Activated naive CD8-positive, alpha-beta T cell treated with anti-CD3 and anti-CD28 coated beads, Interleukin-2, amount 10 ng/mL, durations not matched to agents 7 days and 5 days (primary cell): ENCODE measurements at places on chromosomes 1 and 21. TPM values are rescaled to one million over a fixed set of nuclear protein-coding genes. Genes with fewer than 3 reads are reported as not detected.

DNA sequence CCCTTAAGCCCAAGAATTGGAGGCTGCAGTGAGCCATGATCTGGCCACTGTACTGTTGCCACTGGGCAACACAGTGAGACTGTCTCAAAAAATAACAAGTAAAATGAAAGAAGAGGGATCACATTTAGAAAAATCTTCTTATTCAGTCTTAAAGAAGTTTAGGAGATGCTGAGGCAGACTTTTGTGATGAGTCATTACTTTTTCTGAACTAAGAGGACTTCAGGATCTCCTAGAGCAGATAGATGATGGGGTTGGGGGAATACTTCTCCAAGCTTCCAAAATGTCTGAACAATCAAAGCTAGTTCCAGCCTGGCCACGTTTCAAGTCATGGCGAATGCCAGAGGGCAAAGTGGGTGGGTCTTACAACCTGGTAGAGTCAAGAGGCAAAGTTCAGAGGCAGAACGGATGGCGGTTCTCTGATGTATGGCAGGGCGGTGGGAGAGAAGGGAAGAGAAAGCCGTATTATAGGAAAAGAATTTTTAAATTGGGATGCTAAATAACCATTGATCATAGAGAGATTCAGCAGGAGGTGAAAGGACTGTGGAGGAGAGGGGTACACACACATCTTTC, 2.1 kb upstream of the CIART start:
- DNase-seq, result no peak

DNA sequence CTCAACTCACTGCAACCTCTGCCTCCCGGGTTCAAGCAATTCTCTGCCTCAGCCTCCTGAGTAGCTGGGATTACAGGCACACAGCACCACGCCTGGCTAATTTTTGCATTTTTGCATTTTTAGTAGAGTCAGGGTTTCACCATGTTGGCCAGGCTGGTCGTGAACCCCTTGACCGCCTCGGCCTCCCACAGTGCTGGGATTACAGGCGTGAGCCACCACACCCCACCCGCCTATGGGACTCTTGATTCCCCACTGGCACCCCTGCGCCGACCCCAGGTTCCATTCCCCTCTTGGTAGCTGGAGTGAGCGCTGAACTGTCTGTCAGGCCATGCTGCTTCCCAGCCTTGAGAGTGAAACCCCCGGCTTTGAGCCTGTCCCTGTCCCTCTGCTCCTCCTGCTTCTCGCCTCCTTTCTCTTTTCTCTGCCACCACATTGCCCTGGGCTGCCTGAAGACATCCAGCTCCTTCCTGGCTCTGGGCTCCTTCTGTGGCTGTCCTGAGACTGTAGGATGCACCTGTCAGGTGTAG, 48.8 kb downstream of the IER5 start:
- no peak for DNase-seq

DNA sequence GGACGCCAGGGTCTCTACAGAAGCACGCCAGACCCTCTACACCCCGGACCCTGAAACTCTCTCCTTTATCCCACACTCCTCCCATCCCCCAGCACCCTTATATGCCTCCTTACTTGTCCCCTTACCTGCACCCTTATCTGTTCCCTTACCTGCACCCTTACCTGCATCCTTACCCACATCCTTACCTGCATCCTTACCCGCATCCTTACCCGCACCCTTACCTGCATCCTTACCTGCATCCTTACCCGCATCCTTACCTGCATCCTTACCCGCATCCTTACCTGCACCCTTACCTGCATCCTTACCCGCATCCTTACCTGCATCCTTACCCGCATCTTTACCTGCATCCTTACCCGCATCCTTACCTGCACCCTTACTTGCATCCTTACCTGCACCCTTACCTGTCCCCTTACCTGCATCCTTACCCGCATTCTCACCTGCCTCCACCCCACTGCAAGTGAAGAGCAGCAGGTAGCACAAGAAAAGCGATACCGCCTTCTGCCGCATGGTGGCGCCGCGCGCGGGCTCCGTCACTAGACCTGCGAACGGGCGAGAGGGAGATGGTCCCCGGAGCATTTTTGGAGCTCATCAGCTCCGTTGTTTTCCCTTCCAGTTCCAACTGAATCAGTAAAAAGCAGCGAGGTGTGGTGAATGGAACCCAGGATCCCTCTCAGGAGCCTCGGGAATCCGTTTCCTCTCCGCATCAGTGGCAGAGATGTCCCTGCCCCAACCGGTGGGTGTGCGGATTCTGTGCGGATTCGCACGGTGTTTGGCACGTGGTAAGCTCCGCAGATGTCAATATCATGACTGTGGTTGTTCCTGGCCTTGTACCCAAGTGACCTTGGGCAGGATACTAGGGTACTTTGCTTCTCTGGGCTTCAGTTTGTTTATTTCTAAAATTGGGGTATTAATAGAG, 2.9 kb downstream of the IFI6 start:
- DNase-seq, result peak; percentile 92

DNA sequence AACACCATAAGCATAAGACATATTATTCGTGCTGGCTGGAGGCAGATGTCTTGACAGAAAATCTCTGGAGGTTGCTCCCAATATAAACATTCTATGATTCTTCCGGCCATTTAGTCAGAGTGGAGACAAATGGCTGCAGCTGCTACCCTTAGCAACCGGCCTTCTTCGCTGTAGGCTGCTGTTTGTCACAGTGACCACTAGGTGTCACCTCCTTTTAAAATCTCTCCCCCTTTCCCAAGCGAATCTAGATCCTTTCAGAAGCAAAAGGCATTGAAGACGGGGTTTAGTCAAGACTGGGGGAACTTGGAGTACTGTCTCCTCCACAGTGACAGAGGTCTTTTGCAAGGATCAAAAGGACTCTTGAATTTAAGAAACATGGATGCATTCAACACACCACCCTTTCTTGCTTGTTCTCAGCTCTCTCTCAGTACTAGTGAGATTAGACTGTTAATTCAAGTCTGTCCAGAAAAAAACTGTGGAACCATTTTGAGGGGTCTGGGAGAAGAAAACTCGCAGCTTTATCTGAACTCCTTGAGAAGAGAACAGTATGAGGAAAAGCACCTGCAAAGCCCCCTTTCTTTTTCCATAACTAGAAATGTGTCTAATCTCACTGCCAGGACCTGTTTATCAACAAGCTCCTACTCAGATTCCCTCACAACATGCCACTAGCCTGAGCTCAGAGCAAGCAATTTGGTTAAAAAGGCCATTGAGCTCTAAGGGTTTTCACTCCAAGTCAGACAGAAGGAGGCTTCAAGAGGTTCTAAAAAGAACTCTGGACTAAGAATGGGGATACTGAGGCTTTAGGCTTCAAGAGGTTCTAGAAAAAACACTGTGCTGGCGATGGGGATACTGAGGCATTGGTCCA, 408.3 kb upstream of the PLXNA2 start:
- DNase-seq, result no peak

- DNase-seq, result peak; percentile 91
These were observed at the start of gene ATAD3B for GRCh38 chr1:1471389-1472052. ATAD3B (plus strand) TSS chr1:1471765; CDS start chr1:1471885, 120 bp downstream.

GRCh38 chr1:6612641-6613360, 730 bp upstream of the PHF13 start:
- DNase-seq, result no peak

DNA sequence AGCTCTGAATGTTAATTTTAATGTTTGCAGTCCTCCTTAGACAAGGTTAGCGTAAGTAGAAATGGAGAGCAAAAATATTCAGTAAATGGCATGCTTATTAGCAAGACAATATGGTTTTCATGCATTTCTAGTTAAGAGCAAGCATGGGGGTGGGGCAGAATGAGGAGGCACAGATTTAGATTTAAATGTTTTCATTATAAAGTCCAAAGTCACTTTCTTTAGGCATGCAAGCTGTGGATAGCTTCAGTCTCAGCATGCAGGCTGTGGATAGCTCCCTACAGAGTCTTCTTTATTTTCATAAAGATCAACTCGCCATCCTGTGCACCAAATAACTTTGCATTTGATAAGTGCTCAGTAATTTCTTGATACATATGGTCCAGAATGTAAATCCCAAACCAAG, 1294.5 kb upstream of the ADGRL2 start:
- no peak for DNase-seq

DNA sequence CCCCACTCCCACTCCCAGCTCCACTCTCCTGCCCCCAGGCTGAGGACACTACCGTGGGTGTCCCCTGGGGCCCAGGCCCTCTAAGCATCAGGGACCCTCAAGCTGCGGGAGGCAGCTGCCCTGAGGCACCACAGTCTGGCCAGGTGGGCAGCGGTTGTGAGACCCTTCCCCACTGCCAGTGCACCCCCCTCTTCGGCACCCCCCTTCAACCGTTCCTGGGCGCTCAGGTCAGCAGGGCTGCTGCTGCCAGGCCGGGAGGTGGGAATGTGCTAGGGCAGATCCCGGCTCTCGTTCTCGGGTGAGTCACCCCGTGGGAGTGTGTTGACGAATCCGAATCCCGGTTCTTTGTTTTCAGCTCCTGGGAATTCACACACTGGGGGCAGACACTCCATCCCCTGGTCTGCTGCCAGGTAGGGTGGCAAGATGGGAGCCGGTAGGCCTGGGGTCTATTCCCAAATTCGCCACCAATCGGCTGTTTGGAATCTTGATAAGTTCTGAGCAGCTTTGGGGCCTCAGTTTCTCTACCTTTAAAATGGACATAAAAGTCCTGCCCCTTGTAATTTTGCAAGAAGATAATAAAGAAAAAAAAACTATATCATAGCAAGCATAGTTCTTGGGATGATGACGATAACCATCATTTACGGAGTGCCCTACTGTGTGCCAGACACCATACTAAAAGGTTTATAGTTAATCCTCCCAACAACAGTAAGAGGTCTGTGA, 28.5 kb upstream of the CASZ1 start:
- DNase-seq, result no peak

DNA sequence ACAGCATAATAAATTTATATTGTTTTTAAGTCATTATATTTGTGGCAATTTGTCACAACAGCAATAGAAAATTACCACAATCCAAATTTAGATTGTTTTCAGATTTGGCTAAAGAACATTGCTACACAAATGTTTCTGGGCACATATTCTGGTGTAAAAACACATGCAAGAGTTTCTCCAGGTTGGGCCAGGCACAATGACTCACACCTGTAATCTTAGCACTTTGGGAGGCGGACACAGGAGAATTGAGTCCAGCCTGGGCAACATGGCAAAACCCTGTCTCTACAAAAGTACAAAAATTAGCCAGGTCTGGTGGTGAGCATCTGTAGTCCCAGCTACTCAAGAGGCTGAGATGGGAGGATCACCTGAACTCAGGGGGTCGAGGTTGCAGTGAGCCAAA, 8.4 kb downstream of the ERO1B start:
- DNase-seq, result no peak

GRCh38 chr1:180563026-180563827, 4.5 kb downstream of the OVAAL start:
- no peak for DNase-seq

DNA sequence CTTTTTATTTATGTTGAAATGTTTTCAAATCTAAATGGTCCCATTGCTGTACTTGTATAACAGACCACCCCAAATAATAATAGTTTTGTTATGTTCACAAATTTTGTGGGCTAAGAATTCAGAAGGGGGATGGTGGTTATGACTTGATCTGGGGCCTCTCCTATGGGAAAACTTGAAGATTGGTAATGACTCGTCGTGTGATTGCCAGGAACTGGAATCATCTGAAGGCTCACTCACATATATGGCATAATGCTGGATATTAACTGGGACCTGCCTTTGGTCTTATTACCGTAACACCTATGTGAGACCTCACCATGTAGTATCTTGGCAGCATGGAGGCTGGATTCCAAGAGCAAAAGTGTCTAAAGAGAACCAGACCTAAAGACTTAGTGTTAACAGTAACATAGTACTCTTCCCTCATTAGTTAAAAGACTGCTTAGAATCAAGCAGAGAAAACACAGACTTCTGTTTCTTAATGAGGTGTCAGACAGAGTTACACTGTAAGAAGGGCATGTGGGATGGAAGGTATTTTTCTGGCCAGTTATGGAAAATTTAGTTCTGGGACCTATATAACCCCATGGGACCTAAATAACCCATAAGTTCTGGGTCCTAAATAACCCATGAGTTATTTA, 11.9 kb downstream of the LYPLAL1 start:
- DNase-seq, result no peak

GRCh38 chr1:218347723-218348627, 2.8 kb downstream of the TGFB2 start:
- DNase-seq, result no peak

DNA sequence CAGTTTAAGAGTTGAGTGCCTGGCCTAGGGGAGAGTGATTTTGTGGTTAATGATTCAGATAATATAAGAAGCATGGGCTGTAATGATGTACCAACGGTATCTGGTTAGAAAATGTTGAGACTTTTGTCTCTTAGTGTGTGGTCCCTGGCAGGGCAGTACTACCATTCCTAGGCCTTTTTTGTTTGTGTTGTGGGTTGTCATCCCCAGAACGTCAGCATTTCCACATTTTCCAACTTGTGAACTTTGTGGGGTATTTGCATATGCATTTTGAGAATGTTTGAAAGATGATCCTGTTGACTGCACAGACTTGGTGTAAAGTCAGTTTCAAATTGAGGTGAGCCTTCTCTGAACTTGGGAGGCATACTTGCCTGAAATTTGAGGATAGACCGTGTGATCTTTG, 11.4 kb downstream of the NEK7 start:
- no peak for DNase-seq

GRCh38 chr1:176894450-176894849, 270.1 kb downstream of the ASTN1 start:
- DNase-seq, result no peak

DNA sequence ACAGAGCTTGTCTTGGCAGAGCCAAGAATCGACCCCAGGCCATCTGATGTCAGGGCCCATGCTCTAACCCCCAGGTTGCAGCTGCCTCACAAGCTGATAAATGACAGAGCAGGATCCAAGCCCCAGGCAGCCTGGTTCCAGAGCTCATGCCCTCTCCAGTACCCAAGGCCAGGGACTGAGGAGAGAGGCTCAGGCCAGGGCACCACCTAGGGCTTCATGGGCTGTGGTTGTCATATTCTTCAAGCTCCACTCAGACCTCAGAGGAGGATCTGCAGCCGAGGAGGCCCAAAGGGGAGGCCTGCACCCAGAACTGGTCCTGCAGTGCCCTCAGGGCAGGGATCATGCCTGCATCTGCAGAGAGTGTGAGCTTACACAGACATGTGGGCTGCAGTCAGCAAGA, 301.1 kb downstream of the MATN1 start:
- DNase-seq, result no peak

DNA sequence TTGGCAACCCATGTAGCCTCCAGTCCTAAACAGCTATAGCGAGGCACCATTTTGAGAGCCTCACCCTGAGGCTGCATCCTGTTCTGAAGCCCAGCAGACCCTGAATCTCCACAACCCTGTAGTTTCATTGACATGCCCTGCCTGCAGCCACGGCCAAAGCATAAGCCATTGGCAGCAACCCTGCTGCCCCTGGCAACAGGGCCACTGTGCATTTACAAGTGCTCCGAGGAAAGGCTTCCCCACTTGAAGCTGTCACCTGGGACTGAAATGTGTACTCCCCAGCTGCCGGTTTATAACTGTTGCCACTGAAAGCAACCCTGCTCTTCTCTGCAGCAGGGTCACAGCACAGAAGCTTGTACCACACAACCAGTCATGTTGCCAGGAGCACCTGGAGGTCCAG, 124.2 kb upstream of the OLFM3 start:
- no peak for DNase-seq

- DNase-seq, result no peak
These were observed 100.2 kb upstream of the COG2 start for GRCh38 chr1:230542054-230542453.

- no peak for DNase-seq
These were observed 977.9 kb downstream of the ADGRL2 start for GRCh38 chr1:82778612-82779011.

GRCh38 chr1:39646232-39647081, 7.0 kb upstream of the HEYL start:
- no peak for DNase-seq

Gene NTMT2
- not detected for total RNA-seq

Gene SOX13
- 4.0 TPM for total RNA-seq

Gene ADORA3
- 0.20 TPM for total RNA-seq

Gene C4BPA
- not detected for total RNA-seq

Gene SPRR1A
- not detected for total RNA-seq

Gene SYT11
- total RNA-seq, result 15.1 TPM

Gene TLCD4
- total RNA-seq, result 0.06 TPM
